ENCODE measurements at places on chromosomes 1 and 21.

- DNase-seq = no peak
Measured at GRCh38 chr1:236091933-236092318, 27.0 kb upstream of the NID1 start.

GRCh38 chr1:54500107-54500431 is 48.0 kb upstream of the ACOT11 start:
- no peak for DNase-seq

GRCh38 chr1:223298701-223299100 is 65.3 kb downstream of the SUSD4 start:
- DNase-seq = no peak

GRCh38 chr1:233988963-233989696 is 84.7 kb downstream of the SLC35F3 start:
- DNase-seq = no peak

DNA sequence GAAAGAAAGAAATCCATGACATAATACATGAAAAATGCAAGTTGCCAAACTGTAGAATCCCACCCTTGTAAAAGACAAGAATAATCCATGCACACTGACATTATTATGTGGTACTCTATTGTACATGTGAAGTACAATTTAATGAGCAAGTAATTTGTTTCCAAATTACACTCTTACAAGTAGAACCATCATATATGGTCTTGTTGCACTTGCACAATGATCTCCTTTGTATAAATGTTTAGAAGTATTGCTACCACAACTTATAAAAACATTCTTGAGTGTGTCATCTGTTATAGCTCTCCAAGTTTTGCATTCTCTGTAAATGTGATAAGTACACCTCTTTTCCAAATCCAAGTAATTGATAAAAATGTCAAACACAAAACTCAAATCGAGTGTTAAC is 29.1 kb upstream of the ZNF281 start:
- DNase-seq = no peak

DNA sequence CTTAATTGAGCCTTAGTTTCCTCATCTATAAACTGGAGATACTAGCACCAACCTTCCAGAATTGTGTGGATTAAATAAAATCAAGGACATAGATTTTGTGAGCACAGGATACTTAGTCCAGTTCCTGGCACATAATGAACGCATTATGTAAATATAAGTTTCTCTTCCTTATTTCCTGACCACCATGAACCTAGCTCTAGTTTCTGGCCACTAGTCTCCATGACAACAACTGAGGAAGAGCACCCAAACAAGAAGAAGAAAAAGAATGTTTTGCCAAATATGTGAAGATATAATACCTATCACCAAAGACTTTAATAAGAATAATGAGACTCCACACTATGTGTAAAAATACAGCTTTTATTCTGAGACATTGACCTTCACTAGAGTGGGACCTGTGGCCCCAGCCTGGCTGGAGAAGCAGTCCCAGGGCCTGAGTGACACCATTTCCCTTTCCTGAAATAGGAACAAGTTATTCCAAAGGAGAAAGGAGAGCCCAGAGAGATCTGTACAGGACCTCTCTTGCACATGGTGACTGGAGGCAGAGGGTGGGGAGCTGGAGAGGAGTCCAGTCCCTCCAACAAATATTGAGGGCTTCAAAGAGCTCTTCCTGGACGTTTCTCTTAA is 940 bp upstream of the USF1 start:
- DNase-seq = peak; percentile 45

GRCh38 chr1:247948558-247948957 is at the start of gene OR2L8:
TSS of gene OR2L8 (plus strand) at chr1:247948858. CDS start at chr1:247948858, 0 bp downstream.
- no peak for DNase-seq
